ENCODE measurements at places on chromosomes 12 and 14.

- no peak for DNase-seq
These were observed 77.7 kb downstream of the SLC15A4 start for GRCh38 chr12:128745772-128746689.

- no peak for DNase-seq
These were observed 8.8 kb downstream of the ALDH2 start for GRCh38 chr12:111775205-111776193.

GRCh38 chr12:70661466-70662161, 24.4 kb upstream of the PTPRB start:
- DNase-seq, result peak; percentile 92

DNA sequence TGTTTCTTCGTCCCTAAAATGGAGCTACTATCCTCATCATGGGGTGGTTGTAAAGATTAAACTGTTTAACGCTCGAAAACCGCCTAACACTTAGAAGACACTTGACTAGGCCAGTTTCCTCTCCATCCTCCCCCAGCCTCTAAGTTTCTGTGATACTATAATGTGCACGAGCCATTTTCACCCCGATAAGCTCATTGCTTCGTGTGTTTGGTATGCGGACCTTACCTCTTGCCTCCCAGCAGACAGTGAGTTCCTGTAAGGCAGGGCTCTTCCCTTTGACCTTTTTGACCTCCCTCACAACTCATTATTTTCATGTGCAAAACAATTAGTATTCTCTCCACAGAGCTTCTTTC, 499 bp upstream of the GXYLT1 start:
- no peak for DNase-seq

- DNase-seq, result peak; percentile 10
These were observed 2.3 kb downstream of the SPATS2 start for GRCh38 chr12:49369411-49370145.

DNA sequence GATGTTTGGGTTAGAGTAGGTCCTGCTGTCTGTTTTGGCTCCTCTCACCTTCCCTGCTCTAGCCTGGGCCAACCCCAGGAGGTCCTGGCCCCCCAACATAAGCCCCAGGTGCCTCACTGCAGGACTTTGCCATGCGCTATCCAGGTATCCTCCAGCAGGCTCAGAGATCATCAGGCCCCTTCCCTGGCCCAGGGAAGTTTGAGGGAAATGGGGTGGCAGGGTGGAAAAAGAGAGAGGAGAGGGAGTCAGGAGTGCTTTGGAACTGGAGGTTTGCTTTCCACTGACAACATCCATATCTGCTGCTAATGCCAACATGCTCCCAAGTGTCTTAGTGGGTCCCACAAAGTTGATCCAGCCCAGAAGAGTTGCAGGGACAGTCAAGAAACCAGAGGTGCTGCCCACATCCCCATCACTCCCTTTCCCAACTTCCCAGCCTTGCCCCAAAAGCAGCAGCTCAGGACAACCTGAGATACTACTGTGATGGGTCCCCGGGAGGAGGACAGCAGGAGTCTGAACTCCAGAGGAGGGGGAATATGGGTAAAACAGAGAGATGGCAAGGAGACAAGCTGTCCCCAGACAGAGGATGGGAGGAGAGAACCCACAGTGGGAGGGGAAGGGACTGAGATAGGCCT, 677 bp downstream of the TNS2 start:
- DNase-seq, result no peak

DNA sequence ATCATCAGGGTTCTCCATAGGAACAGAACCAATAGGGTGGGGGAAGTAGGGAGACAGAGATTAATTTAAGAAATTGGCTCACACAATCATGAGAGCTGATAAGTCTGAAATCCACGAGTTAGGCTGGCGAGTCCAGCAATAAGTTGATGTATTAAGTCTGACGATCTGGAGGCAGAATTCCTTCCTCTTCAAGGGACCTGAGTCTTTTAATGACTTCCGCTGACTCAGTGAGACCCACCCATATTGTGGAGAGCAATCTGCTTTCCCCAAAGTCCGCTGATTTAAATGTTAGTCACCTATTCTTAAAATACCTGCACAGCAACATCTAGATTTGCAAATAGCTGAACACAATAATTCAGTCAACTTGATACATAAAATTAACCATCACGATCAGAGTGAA, 97.8 kb downstream of the SPTSSA start:
- DNase-seq, result peak; percentile 16

DNA sequence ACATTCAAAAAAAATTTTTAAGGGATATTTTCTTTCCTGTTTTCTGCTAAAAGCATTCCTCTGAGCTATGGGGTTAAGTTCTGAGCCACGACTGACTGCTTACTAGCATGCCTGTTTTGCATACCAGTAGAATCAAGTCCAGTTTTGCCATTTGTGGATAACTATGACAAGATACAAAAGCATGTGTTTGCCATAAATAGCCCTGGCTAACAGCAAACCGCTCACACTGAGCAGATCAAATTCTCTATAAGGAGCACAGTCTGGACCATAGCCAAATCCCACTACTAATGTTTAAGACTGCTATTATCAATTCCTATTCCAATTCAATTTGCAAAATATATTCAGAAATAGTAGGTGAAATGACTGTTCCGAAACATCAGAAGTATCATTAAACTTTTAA, 3.2 kb downstream of the CFL2 start:
- DNase-seq, result peak; percentile 50

DNA sequence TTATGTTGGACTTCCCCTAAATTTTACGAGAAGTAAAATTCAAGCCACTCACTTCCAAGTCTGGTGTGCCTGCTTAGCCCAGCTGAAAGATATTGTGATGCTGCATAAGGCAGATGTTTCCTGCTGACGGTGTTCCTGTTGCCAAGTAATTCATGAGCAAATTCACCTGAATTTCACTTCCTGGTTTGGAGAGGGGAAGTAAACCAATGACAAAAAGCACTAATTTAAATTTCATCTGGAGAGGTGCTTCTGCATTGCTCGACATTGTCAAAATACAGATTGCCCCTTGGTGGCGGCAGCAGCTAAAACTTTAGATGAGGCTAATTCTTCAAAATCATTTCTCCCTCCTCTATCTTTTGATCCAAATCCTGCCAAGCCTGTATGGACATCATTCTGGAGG, 281.1 kb downstream of the AACS start:
- DNase-seq, result no peak

DNA sequence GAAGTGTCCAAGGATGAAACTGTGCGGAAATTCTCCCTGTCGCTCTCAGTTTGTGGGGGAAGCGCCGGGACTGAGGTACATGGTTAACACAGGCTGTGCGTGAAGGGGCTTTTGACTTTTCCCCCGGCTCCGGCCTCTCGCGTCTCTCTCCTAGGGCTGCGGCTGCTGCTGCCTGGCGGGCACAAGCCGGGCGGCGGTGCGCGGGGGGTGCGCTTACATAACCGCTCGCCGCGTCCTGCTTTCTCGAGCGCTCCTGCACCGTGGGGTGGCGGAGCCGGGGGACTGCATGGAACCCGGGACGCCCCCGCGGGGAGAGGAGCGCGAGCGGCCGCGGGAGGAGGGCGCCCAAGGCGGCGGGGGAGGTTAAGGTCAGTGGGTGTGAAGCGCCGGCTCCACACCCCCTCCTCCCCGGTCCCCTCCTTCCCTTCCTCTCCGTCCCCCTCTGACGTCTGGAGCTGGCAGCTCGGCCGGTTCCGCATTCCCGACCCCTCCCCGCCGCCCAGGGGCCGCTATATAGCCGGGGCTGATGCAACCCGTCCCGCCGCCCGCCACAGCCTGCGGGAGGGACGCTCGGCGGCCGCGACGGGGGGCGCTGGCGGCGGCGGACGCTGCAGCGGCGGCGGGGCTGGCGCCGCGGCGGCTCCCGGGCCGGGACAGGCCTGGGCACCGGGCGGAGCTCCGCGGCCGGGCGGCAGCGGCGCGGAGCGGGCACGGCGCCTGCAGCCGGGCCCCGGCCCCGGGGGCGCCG, at the start of gene JDP2:
TSS of gene JDP2 (plus strand) at position 541 of the 748 bp plus-strand sequence. CDS start 9,899 bp downstream, outside the sequence.
- no peak for DNase-seq

GRCh38 chr12:104234926-104235499, 19.4 kb downstream of the TXNRD1 start:
- DNase-seq, result no peak

- no peak for DNase-seq
These were observed 4.1 kb upstream of the HOXC6 start for GRCh38 chr12:54024127-54024526.

DNA sequence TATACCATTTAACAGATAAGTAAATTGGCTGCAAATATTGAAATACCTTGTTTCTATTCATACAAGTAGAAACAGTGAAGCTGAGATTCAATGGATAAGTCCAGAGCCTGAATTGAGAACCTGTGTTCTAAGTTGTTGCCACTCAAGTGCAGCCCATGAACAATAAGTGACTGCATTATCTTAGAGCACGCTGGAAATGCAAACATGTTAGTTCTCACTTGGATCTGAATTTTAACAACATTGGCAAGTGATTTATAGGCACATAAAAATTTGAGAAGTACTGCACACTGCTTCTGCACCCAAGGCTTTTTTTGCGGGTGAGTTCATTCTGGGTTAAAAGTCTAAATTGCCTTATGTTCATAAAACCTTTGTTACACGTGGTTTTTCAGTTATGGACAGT, 484.3 kb downstream of the NAV3 start:
- no peak for DNase-seq

DNA sequence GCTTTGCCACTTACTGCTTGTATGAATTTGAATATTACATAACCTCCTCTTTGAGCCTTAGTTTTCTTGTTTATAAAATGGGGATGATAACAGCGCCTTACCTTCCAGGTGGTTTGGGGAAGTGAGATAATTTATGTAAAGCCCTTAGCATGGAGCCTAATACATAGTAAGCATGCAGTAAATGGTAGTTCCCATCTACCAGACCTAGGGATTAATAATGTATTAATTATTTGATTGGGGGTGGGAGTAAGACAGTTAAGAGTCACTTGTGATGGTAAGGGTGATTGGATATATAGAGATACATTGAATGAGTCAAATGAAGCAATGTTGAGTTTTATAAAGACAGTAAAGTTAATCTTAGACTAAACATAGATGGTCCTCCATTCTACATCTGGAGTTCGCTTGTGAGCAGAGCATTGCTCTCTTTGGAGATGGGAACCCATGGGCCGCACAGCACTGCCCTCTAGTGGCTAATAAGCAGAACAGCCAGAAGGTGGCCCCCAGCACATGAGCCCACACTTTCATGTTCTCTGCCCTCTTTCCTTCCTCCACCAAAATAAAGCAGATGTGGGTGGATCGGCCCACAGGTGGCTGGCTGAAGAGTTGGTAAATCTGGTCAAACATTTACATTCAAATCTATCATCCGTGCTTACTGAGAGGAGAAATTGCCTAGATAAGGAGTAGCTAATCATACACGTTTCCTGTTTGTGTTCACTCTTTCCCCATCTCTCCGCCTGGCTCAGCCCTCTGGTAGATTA, 26.5 kb upstream of the TAMALIN start:
- peak; percentile 59 for DNase-seq

GRCh38 chr14:98269533-98269932, 1002.5 kb downstream of the BCL11B start:
- DNase-seq, result no peak

DNA sequence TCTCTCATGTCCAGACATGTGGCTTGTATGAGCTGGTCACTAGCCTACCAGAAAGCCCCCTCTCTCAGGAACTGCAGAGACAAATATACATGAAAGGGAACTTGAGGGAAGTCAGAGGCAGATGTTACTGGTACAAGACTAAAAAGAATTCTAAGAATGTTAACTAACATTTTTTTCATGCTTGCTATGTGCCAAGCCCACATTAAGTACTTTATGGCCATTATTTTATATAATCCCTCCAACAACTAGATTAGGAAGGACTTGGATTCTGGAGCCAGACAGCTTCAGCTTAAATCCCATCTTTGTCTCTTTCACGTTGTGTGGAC, 24.6 kb downstream of the TTC9 start:
- DNase-seq, result no peak

DNA sequence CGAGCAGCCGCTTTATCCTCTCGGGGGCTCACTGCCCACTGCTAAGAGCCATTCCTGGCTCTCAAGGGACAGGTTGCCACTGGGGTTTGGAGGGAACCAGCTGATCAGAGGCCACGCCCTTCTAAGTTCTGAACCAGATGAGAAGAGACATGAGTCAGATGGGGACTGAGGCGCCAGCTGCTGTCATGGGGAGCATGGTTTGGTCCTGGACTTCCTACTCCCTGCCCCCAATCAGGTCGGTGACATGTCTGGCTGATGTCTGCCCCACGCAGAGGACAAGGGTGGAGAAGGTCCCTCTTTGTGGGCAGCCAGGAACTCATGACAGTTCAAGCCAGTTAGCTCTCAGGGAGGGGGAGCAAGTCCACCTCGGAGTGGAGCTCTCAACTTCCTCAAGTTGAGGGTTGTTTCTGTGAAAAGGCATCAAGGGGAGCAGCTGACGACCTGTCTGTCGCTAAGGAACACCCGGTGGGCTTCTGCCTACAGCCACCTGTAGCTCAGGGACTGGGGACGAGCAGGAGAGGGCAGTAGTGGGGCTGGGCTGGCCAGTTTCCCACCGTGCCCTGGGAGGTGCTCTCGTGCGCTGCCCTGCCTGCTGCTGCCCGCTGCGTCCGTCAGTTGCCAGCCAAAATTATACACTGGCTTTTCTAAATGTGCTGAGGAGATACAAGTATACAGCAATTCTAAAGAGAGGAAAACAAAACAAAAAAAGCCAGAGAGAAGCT, 20.5 kb downstream of the PSMC1 start:
- DNase-seq, result peak; percentile 83

GRCh38 chr12:3820122-3820521, 53.1 kb downstream of the PARP11 start:
- DNase-seq, result peak; percentile 49

DNA sequence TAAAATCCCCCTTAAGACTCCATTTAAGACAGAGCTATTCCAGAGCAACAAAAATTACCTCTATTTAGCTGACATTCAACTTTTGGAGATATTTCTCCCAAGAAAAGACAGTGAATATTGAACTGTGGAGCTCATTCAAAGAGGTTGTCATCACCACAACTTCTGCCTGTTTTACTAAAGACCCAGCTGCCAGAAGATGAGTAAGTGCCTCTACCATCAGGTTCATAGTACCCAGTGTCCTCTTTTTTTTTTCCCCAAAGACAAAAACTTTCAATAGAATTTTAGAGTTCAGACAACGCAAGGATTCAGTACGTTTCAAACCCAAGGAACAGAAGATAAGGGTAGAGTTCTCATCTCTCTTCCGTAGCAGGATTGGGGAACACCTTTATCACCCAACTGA, 461.3 kb downstream of the BCAT1 start:
- no peak for DNase-seq

GRCh38 chr14:58832095-58832521, 194.3 kb downstream of the DACT1 start:
- no peak for DNase-seq

GRCh38 chr14:103401223-103402214, 16.3 kb downstream of the MARK3 start:
- peak; percentile 51 for DNase-seq

DNA sequence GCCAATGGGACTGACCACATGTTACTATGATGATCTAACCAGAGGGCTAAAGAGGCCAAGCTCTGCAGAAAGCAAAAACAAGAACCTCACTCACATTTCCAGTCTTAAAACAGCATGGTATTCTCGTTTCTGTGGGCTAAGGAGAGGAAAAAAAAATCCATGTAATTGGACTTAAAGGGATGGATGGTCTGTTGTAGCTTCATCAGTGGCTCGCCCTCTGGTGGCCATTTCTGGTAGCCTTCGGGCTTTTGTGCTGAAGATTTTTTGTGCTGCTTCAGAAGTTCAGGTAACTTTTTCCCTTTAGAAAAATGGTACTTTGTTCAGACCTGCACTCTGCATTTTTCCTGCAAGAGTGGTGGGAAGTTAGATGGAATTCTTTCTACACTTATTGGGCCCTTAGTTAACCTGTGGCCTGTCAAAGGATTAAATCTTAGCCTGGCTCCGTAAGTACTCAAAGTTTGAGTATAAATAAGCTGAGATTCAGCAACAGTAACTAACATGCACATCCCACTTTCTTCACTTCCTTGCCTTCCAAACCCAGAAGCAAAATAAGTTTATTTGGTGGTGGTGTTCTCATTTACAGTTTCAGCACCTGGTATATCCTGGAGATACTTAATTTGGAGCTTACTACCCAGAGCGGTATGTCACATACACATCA, 22.3 kb downstream of the DCAF4 start:
- DNase-seq, result peak; percentile 60
